ENCODE measurements at places on chromosomes 7 and 10.

DNA sequence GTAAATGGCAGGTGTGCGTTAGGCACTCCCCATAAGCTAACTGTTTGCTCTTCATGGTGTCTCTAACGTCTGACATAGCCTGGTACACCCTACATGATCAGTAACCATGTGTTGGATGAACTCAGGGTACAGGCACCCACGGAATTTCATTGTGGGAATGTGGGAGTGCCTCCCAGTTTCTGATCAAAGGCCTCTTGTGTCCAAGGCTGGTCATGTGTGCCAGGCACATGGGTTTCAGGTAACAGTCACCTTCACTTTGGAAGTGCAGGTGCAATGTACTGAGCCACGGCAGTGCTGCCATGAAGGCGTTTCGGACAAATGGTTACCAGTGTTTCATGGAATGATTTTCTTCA is 298.3 kb downstream of the DNAJB6 start:
- no peak for DNase-seq

GRCh38 chr10:120041807-120042559 is 149.5 kb downstream of the SEC23IP start:
- DNase-seq = no peak

DNA sequence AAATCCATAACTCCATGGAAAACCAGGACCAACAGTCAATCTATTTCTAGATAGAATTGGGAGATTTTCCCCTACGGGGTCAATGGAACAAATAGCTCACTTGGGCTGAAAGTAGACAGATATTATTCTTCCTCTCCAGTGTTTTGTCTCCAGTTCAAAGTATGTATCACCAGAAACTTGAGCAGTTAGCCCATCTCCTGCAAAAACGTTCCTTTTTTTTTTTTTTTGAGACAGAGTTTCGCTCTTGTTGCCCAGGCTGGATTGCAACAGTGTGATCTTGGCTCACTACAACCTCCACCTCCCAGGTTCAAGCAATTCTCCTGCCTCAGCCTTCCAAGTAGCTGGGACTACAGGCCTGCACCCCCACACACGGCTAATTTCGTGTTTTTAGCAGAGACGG is 390.0 kb upstream of the AUTS2 start:
- DNase-seq = no peak

- no peak for DNase-seq
These were observed 175.7 kb downstream of the LRRN3 start for GRCh38 chr7:111266613-111267012.

- no peak for DNase-seq
These were observed 43.1 kb upstream of the TMEM273 start for GRCh38 chr10:49231086-49231820.

DNA sequence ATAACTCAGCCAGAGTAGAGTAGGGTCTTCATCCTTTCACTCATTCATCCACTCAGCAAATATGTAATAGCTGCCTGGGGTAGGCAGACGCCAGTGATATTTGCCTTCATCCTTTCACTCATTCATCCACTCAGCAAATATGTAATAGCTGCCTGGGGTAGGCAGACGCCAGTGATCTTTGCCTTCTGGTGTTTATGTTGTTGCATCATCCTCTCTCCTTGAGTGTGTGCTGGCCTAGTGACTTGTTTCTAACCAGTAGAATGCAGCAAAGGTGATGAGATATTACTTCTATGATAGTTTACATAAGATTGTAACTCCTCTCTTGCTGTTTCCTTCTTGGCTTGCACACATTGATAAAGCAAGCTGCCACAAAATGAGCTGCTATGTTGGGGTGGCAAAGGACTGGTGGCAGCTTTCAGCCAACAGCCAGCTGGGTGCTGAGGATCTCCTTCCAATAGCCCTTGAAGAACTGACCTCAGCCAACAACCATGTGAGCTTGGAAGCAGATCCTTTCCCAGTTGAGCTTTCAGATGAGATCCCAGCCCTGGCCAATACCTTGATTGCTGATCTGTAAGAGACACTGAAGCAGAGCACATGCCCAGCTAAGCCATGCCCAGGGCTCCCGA is 23.2 kb upstream of the MTPN start:
- no peak for DNase-seq

DNA sequence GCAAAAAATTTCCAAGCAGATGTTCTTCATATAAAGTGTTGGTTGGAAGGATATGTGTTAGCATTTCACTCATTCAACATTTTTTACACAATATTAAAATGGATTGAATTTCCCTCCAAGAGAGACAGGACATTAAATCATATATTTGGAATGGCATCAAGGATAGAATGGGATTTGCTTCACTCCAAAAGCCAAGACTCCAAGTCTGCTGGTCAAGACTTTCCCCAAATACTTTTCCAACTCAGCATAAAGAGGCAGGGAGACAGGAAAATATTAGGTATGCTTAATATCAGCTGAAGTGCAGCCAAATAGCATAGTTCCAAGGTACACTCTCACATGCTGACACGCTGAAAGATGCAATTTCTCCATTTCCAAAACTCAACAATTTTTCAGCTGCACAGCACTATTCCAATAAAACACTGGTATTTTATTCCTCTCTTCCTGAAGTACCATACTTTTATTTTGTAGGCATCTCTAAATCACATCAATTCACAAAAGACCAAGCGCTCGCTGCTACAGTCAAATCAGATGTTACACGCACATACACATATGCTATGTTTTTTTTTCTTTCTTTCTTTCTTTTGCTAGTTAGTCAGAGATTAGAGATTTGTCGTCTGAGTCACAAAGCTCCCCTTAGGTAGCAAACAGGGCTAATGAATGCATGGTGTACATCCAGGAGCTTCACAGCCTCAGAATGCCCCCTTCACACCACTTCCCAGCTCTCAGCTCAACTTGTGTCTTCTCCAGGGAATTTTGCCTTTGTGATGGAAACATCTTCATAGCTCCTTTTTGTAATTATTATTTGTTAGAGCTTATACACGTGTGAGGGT is 1033.8 kb upstream of the AUTS2 start:
- no peak for DNase-seq

DNA sequence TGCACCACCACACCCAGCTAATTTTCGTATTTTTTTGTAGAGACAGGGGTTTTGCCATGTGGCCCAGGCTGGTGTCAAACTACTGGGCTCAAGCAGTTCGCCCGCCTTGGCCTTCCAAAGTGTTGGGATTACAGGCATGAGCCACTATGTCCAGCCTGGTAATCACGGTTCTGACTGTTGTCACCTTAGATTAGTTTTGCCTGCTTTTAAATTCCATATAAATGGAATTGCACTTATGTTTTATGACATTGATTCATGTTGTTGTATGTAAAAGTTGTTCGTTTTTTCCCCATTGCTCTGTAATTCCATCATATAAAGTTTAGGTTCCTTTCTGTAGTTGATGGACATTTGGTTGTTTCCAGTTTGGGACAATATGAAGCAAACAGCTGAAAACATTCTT is 106.0 kb downstream of the CAMK1D start:
- no peak for DNase-seq

GRCh38 chr10:99834410-99834809 is 52.0 kb downstream of the ABCC2 start:
- no peak for DNase-seq

- DNase-seq = no peak
These were observed 466.6 kb upstream of the IGFBP3 start for GRCh38 chr7:46387646-46388045.

DNA sequence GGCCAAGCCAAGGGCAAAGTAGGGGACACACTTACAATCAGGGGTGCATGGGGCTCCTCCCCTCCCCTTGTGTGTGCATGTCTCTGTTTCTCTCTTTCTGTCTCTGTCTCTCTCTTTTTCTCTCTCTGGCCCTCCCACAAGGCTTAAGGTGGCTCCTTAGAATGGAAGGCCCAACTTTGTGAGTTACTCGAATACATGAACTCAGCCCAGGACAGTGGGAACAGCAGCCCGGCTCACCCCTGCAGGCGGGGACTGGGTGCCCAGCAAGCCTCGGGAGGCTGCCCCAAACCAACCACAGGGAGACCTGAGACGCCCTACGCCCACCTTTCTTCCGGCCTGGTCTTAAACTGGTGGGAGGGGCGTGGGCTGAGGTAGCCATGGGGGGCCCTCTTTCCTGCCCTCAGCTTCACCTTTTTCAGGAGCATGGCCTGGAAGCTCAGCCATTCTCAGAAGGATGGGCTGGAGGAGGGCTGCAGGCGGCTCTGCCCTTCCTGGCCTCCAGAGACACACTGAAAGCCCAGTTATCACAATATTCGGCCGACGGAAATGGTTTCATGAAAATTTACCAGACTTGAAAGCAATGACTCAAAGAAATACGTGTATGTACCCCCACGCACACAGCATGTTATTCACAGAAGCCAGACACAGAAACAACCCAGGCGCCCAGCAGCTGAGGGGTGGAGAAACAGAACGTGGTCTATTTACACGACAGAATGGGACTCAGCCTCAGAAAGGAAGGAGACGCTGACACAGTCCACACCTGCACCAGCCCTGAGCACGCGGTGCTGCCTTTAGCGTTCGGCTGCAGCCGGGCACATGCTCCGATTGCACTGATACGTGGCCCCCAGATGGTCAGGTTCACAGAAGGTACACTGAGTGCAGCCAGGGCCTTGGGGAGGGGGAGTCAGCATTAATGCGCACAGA is 229.5 kb downstream of the PTPRN2 start:
- DNase-seq = no peak

DNA sequence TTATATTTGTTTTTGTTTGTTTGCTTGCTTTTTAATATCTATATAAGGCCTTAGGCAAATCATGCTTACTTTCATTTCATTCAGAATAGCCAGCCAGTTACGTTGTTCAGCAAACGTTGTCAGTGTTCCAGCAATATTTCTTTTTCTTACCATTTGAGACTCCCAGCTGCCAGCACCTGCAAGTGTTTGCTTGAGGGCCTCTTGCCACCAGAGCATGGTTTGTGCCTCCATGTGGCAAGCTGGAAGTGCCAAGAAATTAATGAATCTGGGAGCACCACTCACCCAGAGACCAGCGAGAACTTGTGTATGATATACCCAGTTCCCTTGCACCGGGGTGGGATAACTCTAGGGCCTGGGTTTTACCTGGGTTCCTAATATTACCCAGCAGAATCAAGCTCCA is 177.1 kb upstream of the CSTF2T start:
- DNase-seq = no peak

- no peak for DNase-seq
These were observed 83.6 kb downstream of the GRB10 start for GRCh38 chr7:50699143-50699542.

DNA sequence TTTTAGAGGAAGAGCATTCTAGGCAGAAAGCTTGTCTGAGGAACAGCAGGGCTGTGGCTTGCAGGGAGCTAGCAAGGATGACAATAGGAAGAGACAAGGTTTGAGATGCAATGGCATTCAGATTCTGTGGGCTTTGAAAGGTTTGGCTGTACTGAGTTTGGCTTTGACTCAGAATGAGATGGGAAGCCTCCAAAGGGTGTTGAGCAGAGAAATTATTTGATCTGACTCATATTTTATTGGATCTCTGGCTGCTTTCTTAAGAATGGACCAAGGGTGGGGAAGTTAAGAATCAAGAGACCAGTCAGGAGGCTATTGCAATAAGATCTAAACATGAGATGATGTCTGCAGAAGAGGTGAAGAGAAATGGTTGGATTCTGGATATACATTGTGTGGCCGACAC is 273.2 kb downstream of the CDK14 start:
- no peak for DNase-seq

DNA sequence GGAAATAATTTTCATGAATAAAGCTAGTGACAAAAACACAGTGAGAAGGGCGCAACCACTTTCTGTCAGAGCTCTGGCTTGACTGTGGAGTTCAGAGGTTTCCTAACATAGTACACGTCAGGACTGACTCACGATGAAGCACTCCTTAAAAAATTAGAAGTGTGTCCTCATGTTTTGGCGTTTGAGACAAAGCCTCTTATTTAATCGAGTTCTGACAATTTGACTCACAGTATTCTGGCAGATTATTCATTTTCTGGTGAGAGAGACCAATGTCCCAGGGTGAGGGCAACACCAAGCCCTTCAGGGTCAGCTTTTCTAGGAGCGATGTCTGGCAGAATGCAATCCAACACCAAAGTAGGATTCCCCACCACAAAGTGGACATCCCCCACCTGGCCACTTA is 108.7 kb downstream of the DIP2C start:
- no peak for DNase-seq

- DNase-seq = no peak
These were observed 196.3 kb downstream of the SNX10 start for GRCh38 chr7:26487780-26488515.
